ENCODE measurements at places on chromosomes 7 and 10. TPM values are rescaled to one million over a fixed set of nuclear protein-coding genes. Genes with fewer than 3 reads are reported as not detected.

Gene NPY4R2
- total RNA-seq, result not detected

Gene CLRN3
- total RNA-seq, result 2.7 TPM

DNA sequence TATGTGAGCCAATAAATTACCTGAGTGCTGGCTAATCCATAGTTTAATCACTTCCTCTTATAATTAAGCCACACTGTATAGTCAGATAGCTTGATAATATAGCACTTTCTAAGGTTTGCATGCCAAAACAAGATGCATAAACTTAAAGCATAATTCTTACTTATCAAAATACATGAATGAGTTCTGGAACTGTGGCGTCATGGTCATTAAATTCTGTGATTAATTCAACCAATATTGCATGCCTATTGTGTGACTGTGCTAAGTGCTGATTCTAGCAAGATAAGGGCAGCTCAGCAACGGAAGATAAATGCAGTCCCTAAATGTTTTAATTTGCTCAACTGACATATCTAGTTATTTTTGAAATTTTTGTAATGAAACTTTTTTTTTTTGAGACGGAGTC is 29.7 kb downstream of the HOXA1 start:
- H3K4me1 ChIP-seq, result peaks cover 8% of the 10 kb centered on the region
- no peaks in the 10 kb centered on the region for H3K36me3 ChIP-seq
- no peak overlapping the region for H3K27ac ChIP-seq
- H3K4me3 ChIP-seq, result no peak overlapping the region
- no peaks in the 10 kb centered on the region for H3K27me3 ChIP-seq

- H3K36me3 ChIP-seq, result no peaks in the 10 kb centered on the region
- no peak overlapping the region for H3K27ac ChIP-seq
- DNase-seq, result no peak
- H3K27me3 ChIP-seq, result peaks cover 43% of the 10 kb centered on the region
- H3K4me1 ChIP-seq, result peaks cover 6% of the 10 kb centered on the region
Measured at GRCh38 chr10:125258676-125259075, 98.3 kb upstream of the CTBP2 start.

GRCh38 chr7:22596763-22597400 is 96.9 kb upstream of the STEAP1B start:
- no peak for DNase-seq
- no peak overlapping the region for H3K27ac ChIP-seq
- no peaks in the 10 kb centered on the region for H3K36me3 ChIP-seq
- peaks cover 6% of the 10 kb centered on the region for H3K4me1 ChIP-seq
- no peak overlapping the region for H3K4me3 ChIP-seq

DNA sequence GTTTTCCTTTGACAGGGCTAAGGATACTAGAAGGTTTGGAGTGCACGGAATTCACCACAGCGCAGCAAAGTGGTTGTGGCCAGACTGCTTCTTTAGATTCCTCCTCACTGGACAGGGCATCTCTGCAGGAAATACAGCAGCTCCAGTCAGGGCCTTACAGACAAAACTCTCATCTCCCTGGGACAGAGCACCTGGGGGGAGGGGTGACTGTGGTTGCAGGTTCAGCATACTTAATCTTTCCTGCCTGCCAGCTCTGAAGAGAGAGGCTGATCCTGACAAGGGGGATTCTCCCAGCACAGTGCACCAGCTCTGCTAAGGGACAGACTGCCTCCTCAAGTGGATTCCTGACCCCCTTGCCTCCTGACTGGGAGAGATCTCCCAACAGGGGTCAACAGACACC is 1257.9 kb downstream of the NXPH1 start:
- no peaks in the 10 kb centered on the region for H3K4me1 ChIP-seq
- H3K4me3 ChIP-seq, result no peak overlapping the region
- DNase-seq, result no peak
- no peak overlapping the region for H3K27ac ChIP-seq
- H3K27me3 ChIP-seq, result no peaks in the 10 kb centered on the region

DNA sequence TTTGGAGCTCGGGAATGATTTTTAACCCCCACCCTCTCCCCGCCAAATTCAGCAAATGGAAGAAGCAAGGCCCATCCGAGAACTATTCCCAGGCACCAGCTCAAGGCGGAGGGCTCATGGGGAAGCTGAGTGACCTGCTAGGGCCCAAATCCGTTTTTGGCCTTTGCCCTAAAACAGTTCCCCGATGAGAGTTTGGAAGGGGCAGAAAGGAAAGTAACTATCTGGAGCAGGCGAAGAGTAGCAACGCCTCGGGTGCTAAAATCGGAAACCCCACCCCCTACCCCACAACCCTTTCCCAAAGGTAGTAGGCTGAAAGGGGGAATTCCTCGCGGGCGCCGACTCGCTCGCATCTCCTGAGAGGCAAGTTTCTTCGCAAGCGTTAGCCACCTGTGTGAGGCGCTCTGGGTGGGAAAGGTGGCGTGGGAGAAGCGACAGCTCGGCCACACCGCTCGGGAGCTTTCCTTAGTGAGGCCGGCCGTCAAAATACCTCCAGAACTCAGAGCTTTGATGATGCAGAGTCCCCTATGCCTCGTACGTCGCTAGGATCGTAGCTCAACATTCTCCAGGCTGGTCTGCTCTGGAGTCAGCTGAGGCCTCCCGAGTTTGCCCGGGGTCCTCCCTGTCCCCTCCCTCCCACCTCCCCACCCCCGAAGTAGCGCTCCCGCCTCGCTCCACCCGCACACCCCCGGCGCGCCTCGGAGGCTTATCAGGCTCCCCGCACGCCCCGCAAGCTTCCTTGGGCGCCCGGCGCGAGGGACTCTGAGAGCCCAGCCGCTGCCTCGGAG is 642 bp upstream of the PRKG1 start:
- DNase-seq, result peak; percentile 17
- H3K36me3 ChIP-seq, result no peaks in the 10 kb centered on the region
- H3K4me3 ChIP-seq, result peak overlapping the region; percentile 86
- H3K4me1 ChIP-seq, result peaks cover 5% of the 10 kb centered on the region

Data from progenitor cell of endocrine pancreas (in vitro differentiated cells).